Colonic mucosa (tissue), 4 donors: ENCODE measurements at places on chromosomes 2 and 18. TPM values are rescaled to one million over a fixed set of nuclear protein-coding genes. Genes with fewer than 3 reads are reported as not detected.
A peak's percentile ranks its signal among the peaks of the same experiment; 100 is the strongest.

HAAO gene
- 17.8 TPM for total RNA-seq

RUFY4 gene
- not detected for total RNA-seq

MAPK4 gene
- 0.27 TPM for total RNA-seq

RGPD4 gene
- not detected for total RNA-seq

DES gene
- 917 TPM for total RNA-seq

VIT gene
- 0.21 TPM for total RNA-seq

GLI2 gene
- 1.3 TPM for total RNA-seq

PAX8 gene
- 1.1 TPM for total RNA-seq

CROCC2 gene
- not detected for total RNA-seq

ASTL gene
- 0.82 TPM for total RNA-seq

RAX gene
- not detected for total RNA-seq

LIPG gene
- total RNA-seq, result 25.5 TPM

TMEM247 gene
- total RNA-seq, result not detected

CDH20 gene
- not detected for total RNA-seq

PSTPIP2 gene
- total RNA-seq, result 3.8 TPM

NAT8 gene
- 0.64 TPM for total RNA-seq

GRCh38 chr2:5026571-5027234 lies 665.5 kb upstream of the SOX11 start:
- no peak for DNase-seq

DNA sequence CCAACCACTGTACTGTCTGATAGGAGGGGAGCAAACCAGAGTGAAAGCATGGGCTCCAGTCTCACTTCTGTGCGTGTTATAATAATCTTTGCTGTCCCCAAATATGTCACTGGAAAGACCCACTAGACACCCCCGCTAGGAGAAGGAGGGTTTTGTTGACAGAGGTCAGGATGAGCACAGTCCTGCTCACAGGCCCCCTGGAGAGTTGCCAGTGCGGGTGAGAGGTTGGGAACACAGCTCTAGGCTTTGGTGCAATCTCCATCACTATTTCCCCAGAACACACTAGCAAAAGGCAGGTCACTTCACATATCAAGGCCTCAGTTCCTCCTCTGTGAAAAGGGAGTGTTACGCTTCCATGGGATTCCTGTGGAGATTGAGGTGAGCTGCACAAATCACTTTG lies 9.7 kb downstream of the XDH start:
- no peak for DNase-seq

GRCh38 chr2:218259099-218259961 lies 1.5 kb upstream of the GPBAR1 start:
- no peak for DNase-seq

- DNase-seq, result no peak
Measured at GRCh38 chr2:219520079-219520478, 5.8 kb downstream of the ASIC4 start.

- DNase-seq, result no peak
Measured at GRCh38 chr18:69758458-69758857, 189.2 kb downstream of the CD226 start.

GRCh38 chr2:63345285-63345633 lies 243.0 kb downstream of the WDPCP start:
- no peak for DNase-seq

- DNase-seq, result no peak
Measured at GRCh38 chr2:99554238-99554637, 64.4 kb upstream of the REV1 start.

GRCh38 chr2:86045541-86045940 lies 60.1 kb downstream of the POLR1A start:
- no peak for DNase-seq

DNA sequence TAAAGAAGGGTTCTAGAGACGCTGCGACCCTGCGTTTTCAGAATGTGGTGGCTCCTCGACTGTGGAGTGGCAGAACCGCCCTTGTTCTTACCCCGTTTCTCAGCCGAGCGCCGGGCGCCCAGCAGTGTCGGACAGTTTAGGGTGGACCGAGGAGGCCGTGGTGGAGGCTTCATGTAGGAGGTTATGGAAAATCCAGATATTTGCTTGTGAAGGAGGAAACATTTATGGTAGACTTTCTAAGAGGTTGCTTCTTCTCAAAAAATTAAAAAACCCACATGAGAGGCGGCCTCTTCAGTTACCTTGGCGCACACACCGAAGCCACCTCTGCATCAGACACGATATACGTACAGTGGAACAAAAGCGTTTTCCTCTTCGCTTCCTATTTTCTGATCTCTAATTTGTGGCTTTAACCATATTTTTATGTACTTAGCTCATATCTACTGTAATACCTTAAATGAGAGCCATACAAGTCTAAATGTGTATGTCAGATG lies 120.8 kb downstream of the NFATC1 start:
- peak; percentile 8 for DNase-seq

DNA sequence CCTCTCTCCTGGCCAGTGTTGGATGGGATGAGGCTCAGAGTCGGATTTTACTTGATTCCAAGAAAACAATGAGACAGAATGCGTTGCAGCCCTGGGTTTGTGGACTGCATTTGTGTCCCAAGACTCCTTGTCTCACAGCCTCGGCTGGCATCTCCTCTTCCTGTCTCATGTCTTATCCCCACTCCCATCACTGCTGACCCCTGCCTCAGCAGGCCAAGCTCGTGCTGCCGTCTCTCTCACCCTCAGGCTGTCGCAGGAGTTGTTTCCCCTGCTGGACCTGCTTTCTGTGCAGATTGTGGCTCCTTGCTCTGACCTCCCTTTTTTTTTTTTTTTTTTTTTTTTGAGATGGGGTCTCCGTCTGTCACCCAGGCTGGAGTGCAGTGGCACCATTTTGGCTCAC lies 70.2 kb upstream of the RALBP1 start:
- DNase-seq, result no peak

GRCh38 chr2:10876963-10877362 lies 34.8 kb upstream of the KCNF1 start:
- peak; percentile 73 for DNase-seq

- DNase-seq, result no peak
Measured at GRCh38 chr18:24190590-24190989, 51.7 kb downstream of the CABYR start.

DNA sequence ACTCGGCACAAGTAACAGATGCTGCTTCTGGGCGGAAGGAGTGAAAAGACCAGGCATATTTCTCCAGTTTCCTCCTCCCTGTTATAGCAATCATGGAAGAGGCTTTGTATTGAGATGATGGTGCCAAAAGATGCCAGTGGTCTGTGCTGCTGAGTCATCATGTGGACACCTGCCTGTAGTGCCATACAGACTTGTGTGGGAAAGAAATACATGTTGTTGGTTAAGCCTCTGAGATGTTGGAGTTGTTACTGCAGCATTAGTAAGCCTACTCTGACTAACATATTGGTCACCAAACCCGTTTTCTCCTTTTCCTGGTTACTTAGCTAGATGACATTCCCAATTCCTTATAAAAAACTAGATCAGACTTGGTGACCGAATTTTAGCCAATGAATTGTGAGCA lies 356.9 kb downstream of the ZNF521 start:
- no peak for DNase-seq

GRCh38 chr2:189782221-189782671 lies 1.9 kb downstream of the ORMDL1 start:
- no peak for DNase-seq

DNA sequence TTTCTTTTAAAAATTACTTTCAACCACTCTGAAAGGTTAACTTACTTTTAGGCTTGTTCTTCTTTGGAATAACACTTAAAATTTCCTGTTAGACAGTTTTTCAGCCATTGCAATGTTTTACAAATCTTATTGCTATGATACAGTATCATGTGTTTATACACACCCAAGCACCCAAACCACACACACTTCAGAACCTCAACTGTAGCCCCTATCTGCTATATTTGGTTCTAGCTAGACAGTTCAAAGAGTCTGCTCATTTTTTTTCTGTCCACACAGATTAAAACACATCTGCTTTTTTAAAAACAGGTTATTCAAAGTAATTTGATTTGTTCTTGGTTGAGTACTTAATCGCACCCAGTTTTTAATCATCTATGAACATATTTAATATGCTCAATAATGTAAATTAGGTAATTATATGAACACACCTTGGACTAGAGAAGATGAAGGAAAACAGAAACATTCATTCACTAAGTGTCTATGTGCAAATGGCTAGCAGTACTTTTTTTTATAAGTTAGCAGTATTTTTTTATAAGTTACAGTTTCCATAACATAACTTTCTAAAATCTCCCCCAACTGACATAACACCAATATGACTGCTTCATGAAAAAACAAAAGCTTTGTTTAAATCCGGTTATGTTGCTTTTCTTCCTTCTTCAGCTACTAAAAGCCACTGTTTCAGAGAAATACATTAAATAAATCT lies 17.6 kb downstream of the FBXO11 start:
- DNase-seq, result no peak

- DNase-seq, result no peak
Measured at GRCh38 chr2:114488841-114489530, 46.5 kb downstream of the DPP10 start.

DNA sequence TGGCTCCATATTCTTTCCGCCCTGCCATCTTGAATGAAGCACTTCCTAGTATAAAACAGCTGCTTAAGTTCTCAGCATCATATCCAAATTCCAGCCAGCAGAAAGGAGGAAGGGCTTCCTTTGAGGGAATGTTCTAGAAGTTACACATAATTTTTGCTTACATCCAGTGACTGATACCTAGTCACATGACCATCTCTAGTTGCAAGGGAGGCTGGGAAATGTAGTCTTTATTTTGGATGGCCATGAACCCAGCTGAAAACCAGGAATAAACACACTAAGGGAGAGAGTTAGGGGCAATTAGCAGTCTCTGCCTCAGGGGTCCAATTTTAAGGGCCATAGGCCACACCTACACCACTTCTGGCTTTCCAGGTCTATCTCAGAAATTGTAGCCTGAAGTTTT lies 57.8 kb upstream of the LMAN1 start:
- DNase-seq, result no peak

GRCh38 chr2:206798000-206798399 lies 32.6 kb downstream of the FASTKD2 start:
- DNase-seq, result no peak

- no peak for DNase-seq
Measured at GRCh38 chr2:177315364-177315763, 50.8 kb upstream of the NFE2L2 start.

DNA sequence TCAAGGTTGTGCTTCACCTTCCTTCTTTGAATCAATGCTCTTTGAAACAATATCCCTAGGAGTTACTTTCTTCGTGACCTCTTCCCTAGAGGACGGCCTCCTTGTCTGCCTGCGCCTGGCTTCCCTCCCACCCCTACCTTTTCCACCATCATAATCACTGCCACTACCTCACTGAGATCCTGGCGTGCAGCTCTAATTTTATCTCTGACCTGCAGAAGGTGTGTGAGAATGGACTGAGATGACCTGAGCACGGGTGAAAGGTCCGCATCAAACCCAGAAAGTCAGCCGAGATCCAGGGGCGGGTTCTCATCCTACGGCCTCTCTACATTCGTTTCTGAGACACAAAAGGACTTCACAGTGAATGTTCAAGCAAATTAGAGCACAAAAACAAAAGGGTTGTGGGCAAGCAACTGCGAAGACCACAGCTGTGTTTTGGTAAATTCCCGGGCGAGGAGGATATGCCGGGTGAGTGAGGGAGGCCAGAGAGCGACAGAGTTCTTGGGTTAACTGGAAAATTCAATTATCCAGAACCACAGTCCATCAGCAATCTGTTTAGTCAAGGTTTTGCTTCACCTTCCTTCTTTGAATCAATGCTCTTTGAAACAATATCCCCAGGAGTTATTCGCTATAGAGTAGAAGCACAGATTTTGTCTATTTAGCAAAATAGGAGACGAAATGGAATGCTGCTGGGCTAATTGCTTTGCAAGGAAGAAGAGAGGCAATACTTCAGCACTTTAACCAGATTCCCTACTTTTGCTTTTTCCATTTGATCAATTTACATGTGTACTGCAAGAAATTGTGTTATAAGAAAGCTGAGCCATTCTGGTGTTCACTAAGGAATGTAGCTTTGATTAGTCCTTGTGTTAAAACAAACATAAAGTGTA lies 212.6 kb downstream of the ACKR3 start:
- DNase-seq, result no peak

GRCh38 chr2:176242276-176242675 lies 27.0 kb upstream of the MTX2 start:
- no peak for DNase-seq

- DNase-seq, result peak; percentile 14
Measured at GRCh38 chr2:10499911-10500521, 51.9 kb upstream of the ODC1 start.

GRCh38 chr18:10840743-10841142 lies 308.6 kb downstream of the PIEZO2 start:
- DNase-seq, result no peak

GRCh38 chr2:181760521-181760920 lies 80.2 kb upstream of the NEUROD1 start:
- no peak for DNase-seq

DNA sequence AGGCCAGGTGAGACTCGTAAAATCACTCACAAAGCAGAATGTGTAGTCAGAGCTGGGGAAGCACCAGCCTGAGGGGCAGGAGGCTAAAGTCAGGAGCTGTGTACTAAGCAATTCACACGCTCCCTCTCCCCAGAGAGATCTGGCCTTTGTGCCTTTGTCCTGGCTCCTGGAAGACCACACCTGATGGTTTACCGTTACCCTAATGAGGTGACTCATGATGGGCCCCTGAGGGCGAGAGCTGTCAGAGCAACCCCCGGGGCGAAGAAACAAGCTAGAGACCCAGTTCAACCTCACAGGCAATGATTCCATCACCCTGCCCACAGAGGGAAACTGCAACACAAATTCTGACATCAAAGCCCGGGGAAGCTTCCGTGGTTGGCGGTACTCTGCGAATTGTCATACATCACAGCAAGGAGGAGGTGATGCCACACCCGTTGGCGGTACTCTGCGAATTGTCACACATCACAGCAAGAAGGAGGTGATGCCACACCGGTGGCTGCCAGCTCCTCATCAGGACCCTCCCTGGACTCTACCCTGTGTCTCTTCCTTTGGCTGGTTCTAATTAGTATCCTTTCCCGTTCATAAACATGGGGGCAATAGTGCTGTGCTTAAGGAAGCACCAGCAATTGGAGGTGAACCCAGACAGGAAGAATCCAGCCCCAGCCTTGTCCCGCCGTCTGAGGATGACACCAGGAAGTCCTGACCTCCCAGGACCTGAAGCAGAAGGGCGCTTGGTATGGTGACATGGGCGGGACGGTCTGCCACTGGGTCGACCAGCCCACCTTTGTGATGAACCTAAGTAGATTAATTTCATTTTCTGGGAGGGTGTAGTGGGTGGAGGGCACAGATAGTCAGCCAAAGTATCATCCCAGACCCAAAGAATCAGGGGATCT lies 30.5 kb downstream of the B3GNT7 start:
- DNase-seq, result no peak

- DNase-seq, result no peak
Measured at GRCh38 chr18:78900938-78901909, 78.4 kb upstream of the SALL3 start.

- DNase-seq, result no peak
Measured at GRCh38 chr18:13409997-13410396, 191.4 kb downstream of the LDLRAD4 start.

GRCh38 chr2:44836916-44837315 lies 104.6 kb upstream of the SIX3 start:
- DNase-seq, result no peak

DNA sequence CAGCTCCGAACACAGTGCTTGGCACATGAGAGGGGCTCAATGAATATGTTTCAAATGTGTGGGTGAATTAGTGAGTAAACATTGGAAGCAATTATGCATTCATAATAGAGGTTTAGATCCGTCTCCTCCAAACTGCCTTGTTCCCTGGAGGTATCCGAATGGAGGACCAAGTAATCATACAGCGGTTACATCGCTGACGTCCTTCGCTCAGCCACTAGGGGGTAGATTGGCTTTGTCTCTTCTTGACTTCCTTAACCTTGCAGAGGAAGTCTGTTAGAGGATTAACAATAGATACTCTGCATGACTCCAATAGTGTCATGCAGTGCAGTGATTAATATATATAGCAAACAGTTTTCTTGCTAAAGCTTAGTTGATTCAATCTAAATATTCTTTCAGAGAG lies 517.0 kb downstream of the PTPRM start:
- peak; percentile 29 for DNase-seq
